ENCODE measurements at places on chromosomes 12 and 14.

DNA sequence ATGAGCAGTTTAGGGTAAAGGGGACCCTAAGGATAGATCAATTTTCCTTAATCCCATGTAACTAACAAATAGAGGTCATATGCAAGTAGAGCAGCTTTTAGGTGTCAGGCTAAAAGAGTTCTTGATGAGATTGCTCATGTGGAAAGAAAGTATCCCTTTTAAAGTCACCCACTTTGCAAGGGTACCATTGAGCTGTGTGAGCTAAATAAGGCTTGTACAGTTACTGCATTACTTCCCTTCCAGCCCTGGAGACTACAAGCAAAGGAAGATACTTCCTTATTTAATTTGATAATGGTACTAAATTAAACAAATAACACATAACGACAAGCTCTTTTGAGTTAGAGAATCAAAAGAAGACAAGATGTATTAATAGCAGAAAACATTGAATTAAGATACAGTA, 191.7 kb downstream of the TMX1 start:
- no peak for DNase-seq

DNA sequence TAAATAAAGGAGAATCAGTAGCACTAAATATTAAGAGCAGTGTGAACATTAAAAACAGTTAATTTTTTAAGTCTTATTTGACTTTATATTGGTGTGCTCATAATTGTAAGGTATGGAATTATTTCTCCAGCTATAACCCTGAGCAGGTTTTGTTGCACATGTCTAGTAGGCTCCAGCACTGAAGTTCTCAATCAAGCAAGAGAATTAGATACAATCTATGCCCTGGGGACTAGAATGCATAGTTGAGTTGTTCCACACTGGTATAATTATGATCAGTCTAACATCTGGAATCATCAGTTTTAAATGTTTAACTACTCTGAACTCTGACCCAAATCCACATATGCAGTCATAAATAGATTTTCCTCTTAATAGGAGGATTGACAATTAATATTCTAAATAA, 257.8 kb upstream of the ARHGAP5 start:
- no peak for DNase-seq

DNA sequence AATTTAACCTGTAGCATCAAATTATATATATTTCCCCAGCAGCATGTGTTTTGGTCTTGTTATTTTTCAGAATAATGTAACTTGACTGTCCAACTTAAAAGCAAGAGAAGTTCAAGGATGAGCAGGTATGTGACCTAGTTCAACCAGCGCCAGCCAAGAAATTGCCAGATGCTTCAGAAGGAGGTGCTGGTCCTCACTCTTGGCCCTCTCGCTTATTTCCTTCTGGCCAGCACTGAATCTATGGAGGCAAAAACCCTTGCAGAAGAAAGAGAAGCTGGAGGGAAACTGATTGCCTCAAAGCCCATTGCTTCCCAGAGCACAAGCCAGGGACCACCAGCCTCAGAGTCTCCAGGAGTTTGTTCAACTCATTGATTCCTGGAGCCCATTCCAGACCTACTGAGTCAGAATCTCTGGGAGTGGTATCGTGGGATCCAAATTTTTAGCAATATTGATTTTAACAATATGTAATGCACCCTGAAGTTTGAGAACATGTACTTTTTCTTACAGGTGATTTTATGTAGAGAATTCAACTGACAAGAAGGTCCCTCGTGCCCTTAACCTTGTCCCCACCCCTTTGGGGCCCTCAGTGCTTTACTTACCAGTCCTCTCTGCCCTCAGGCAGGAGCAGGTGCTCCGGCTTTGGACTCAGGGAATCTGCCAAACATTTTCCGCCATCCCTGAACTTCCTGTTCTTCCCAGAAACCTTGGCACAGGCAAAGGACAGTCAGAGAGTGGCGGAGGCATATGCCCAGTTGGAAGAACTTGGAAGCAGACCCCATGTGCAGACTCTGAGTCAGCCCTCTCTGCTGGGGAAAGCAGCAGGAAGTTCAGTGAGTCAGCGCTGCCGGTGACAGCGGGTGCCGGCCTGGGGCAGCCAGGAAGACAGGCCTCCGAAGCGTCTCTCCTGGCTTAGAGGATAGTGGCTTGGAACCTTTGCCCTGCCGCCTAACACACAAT, 10.4 kb downstream of the BEST3 start:
- peak; percentile 91 for DNase-seq

GRCh38 chr14:50744231-50744630, 76.1 kb upstream of the SAV1 start:
- no peak for DNase-seq

GRCh38 chr12:124556074-124556466, 11.3 kb downstream of the NCOR2 start:
- DNase-seq, result no peak

DNA sequence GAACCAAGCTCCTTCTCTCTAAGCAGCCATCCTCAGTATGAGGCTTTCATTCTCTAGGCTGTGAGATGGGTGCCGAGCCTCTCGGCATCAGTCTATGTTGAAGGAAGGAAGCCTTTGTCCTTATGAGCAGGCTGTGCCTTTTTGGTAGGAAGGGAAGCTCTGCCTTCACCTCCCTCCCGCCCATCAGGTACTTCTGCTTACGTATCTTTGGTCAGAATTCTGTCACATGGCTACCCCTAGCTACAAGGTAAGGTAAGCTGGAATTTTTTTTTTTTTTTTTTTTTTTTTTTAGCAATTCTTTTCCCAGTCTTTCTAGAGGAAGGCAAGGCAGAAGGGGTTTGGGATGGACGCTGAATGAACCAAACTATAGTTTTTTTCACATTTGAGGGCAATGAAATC, 16.9 kb downstream of the BATF start:
- no peak for DNase-seq

- no peak for DNase-seq
These were observed 21.5 kb downstream of the ALDH2 start for GRCh38 chr12:111788178-111788654.

- peak; percentile 15 for DNase-seq
These were observed 336.4 kb upstream of the NAV3 start for GRCh38 chr12:77494296-77494695.

- DNase-seq, result no peak
These were observed 238.0 kb upstream of the FOXN3 start for GRCh38 chr14:89654998-89655397.

GRCh38 chr12:25771476-25771875, 187.0 kb upstream of the RASSF8 start:
- no peak for DNase-seq

DNA sequence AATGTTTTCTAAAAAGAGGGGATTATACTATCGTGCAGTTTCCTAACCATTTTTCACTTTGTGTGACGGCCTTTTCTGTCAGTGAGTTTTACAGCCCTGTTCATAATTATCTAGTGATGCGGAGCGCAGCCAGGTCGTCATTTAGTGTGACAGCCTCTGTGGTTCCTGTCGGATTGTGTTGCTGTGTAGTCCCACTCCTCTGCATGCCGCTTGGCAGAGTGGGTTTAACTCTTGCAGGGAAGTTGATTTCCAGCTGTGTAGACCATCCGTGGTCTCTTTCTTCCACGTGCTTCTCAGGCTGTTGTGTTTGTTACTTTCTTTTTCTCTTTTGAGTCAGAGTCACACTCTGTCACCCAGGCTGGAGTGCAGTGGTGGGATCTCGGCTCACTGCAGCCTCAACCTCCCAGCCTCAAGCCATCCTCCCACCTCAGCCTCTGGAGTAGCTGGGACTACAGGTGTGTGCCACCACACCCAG, 8.6 kb downstream of the RAN start:
- no peak for DNase-seq

- no peak for DNase-seq
These were observed 39.7 kb upstream of the PCED1B start for GRCh38 chr12:47039756-47040155.

DNA sequence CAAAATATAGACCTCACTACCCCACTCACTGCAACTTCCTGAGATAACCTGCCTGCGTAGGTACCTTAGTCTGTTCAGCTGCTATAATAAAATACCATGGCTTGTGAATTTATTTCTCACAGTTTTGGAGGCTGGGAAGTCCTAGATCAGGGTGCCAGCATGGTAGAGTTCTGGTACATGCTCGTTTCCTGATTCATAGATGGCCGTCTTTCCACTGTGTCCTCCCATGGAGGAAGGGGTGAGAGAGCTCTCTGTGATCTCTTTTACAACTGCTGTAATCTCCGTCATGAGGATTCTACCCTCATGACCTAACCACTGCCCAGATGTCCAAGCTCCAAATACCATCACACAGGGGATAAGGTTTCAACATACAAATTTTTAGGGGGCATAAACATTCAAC, 49.7 kb downstream of the KCNA1 start:
- no peak for DNase-seq
